ENCODE measurements at places on chromosomes 5 and 9.

DNA sequence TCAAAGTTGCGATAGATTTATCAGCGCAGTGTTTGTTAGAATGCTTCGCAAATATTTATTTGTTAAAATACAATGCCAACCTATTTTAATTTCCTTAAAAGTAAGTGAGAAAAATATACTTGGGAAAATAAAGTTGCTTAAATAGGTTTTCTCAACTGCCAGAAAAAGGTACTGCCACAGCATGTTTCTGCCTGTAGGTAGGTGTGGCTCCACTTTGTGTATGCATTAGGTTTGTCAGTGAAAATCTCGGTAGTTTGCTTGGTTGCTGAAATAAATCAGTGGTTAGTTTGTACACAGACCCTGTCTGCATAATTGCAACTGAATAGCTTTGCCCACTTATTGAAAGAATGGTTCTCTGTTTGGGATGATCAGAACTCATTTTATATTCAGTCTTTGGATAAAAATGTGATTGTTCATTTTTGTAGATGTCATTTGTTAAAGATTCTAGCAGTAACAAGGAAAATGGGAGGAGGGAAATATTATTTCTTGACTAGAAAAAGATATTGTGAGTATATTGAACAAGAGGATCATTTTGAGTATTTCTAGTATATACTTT lies 25.7 kb downstream of the C9orf85 start:
- no peak for DNase-seq

DNA sequence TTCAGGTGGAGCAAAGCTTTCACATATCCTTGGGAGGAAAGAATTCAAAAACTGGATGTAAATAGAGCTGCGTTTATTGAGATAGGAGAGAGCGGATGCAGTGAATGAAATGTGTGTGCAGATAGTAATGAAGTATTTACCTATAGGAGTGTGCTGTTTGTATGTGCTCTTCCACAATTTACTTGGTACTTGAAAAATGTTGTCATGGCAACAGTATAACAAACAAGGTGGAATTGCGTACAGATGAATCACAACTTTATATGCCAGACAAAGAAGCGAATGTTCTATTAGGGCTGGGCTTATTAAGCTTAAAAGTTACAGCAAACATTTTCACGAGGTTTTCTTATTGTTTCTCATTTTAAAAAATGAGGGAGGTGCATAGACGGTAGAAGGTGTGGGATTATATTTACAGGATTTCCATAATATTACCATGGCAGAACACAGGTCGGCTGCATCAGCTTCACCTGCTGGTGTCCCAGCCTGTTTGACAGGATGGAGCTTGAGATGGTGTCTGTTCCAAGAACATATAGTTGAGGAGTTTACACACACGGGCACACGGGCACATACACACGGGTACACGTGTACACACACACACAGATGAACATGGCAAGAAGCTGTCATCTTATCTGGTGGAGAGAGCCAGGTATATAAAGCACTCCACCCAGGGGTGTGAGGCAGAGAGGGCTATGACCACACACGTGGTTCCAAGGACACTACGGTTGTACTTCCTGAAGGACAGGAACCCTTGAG lies 155.7 kb downstream of the RMI1 start:
- peak; percentile 9 for DNase-seq

GRCh38 chr5:110321117-110321516 lies 405.4 kb downstream of the TMEM232 start:
- DNase-seq: no peak

DNA sequence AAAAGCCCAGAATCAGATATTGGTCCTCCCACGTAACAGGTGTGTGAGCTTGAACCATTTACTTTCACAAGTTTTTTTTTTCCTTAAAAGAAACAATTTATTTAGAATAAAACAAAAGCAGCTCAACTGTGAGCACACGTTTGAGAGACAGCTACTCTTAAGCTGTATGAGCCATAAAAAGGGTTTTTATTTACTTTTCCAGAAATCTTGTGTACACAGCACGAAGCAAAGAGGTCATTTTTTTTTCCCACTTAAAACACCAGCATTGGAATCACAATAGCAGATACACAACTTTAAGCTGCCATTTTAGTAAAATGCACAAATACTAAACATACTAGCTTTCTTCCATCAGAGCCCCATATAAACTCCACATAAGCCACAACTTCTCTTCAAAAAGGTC lies 44.6 kb downstream of the JAKMIP2 start:
- peak; percentile 47 for DNase-seq

DNA sequence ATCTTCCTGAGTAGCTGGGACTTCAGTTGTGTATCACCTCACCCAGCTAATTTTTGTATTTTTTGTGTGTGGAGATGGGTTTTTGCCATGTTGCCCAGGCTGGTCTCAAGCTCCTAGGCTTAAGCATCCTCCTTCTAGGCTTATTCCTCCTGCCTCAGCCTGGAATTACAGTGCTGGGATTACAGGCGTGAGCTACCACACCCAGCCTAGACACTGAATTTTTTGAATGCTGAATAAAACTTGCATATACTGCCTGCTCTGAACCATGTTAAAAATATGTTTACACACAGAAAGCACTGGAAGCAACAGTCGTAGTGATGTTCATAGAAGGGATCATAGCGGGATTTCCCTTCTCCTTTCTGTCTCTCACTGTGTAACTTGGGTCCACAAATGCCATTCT lies 121.3 kb upstream of the ICE1 start:
- no peak for DNase-seq

DNA sequence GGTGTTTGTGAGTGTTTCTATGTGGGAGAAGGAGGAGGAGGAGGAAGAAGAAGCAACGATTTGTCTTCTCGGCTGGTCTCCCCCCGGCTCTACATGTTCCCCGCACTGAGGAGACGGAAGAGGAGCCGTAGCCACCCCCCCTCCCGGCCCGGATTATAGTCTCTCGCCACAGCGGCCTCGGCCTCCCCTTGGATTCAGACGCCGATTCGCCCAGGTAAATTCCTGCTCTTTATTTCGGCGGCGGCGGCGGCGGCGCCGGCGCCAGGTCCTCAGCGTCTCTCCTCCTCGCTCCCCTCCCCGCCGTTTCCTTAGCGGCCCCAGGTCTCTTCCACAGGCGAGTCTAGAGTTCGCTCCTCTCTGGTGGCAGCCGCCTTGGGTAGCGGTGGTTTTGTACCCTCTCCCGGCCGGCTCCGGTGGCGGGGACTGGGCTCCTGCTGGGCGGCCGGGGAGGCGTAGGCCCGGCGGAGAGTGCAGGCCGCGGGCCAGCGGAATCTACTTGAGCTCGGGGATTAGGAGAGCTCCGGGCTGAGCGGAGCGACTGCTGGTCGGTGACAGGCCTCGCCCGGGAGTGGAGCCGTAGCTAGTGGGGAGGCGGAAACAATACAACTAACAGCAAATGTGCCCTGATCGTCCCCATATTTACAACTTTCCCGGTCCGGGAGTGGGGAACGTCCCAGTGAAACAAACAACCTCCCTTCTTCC lies 547 bp downstream of the NIPBL start:
- peak; percentile 70 for DNase-seq

GRCh38 chr5:96896806-96897205 lies 20.5 kb downstream of the ERAP2 start:
- DNase-seq: no peak

DNA sequence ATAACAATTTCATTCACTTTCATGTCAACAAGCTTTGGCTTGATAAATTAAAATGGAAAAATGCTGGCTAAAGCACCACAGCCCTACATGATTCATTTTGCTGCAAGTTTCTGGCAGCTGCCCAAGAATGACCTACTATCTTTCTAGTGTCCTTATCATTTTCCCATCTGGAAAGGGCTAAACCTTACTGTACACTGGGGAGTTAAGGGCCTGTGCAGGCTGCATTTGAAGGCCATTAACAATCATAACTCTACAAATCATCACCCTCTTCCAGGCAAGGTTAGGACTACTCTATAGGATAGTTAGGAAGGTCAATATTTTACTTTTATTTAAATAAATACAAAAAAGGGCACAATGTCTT lies 579.7 kb upstream of the ZNF608 start:
- DNase-seq: peak; percentile 99

GRCh38 chr5:11415751-11416150 lies 488.5 kb downstream of the CTNND2 start:
- no peak for DNase-seq

DNA sequence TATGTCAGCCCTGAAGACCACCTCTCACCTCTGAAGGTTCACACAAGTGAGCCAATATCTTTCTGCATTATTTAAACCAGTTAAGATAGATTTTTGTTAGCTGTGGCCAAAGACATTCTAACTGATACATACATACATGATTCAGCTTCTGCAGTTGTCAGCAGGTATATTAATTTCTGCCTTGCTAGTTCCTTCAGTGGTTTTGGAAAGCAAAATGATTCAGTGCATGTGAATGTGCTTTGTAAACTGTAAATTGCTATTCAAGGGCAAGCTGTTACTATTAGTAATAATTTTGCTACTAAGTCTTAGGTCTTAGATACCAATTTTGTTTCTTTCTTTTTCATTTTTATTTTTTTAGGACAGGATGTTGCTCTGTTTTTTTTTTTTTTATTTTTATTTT lies 89.2 kb upstream of the ERBIN start:
- no peak for DNase-seq

- no peak for DNase-seq
Observed at GRCh38 chr5:14082523-14082922, 60.6 kb upstream of the TRIO start.

GRCh38 chr9:129495620-129496472 lies 125.1 kb downstream of the C9orf50 start:
- peak; percentile 59 for DNase-seq

GRCh38 chr9:124488641-124489210 lies 18.5 kb downstream of the NR5A1 start:
- DNase-seq: no peak

DNA sequence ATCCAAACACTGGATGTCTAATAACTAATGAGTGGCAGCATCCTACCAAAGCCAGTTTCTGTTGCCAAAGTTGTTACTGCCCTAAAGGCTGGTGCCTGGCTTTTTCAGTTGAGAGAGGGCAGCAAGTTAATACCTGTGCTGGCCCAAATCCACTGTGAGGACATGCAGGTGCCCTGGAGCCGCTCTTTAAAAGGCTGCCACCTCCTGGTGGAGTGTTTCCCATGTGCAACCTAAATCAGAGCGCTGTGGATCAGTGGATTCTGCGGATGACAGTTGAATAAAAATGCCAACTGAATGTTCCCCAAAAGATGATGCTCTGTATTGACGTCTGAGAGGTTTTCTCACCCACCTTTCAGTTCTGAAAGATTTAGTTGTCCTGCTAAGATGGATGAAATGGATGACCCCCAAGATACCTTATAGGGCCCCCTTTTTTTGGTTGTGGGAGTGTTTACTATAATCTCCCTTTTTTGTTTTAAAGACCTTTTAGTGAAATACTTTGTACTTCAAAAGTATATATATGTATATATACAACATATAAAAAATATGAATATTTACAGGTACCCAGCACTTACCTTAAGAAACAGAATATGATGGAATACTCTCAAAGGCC lies 146.4 kb downstream of the EGFLAM start:
- DNase-seq: no peak

- DNase-seq: no peak
Observed at GRCh38 chr5:64570395-64570996, 64.7 kb downstream of the RGS7BP start.

GRCh38 chr5:15263942-15264341 lies 236.0 kb upstream of the FBXL7 start:
- DNase-seq: no peak

GRCh38 chr9:22405869-22406659 lies 40.6 kb upstream of the DMRTA1 start:
- DNase-seq: no peak

GRCh38 chr9:84139296-84140070 lies 158.9 kb downstream of the RMI1 start:
- DNase-seq: no peak

GRCh38 chr5:145110181-145110580 lies 725.0 kb downstream of the PRELID2 start:
- no peak for DNase-seq

GRCh38 chr5:39137819-39138451 lies 63.7 kb upstream of the RICTOR start:
- no peak for DNase-seq

GRCh38 chr5:88355490-88356050 lies 86.9 kb upstream of the TMEM161B start:
- no peak for DNase-seq

DNA sequence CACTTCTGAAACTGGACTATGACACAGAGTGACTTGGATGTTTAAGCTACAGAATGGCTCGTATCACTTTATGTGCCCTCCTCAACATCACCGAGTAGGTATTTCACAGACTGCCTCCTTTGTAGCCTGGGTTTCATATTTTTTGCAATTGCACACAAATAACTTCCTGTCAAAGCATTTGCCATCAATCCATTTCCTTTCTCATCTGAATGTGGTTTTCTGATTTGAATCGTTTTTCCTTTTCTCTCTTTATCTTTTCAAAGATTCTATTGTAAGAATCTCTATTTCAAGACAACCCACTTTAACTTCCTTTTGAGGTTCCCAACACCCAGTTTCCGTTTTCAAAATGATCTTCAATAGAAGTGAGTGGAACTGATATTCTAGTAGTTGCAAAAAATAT lies 563.8 kb upstream of the ARRDC3 start:
- no peak for DNase-seq

- no peak for DNase-seq
Observed at GRCh38 chr9:92631452-92632343, 38.2 kb downstream of the IPPK start.

GRCh38 chr9:131728961-131729360 lies 10.9 kb downstream of the RAPGEF1 start:
- no peak for DNase-seq

DNA sequence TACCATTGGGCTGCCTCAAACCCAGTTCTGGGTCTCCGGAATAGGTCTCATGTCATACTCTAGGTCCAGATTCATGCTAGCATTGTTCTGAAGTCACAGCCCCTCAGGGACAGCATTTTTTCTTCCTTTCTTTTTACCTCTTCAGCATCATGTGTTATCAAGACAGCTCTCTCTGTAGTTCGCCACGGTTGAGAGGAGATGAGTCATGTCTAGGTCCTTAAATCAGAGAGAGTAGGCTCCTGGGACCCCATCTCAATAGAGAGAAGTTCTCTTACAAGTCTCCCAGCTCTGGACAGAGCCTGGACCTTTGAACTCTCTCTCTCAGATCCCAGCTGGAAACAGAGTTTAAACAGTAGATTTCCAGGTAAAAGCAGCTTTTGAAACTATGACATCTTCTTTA lies 332.4 kb upstream of the CD180 start:
- no peak for DNase-seq

- no peak for DNase-seq
Observed at GRCh38 chr5:15887093-15887492, 292.5 kb downstream of the MARCHF11 start.

GRCh38 chr9:124469011-124469832 lies 19.0 kb downstream of the ADGRD2 start:
- no peak for DNase-seq

- DNase-seq: no peak
Observed at GRCh38 chr5:139804800-139805397, 9.3 kb downstream of the PSD2 start.
